Kidney epithelial cell (primary cell): ENCODE measurements at places on chromosomes 6 and 20. TPM values are rescaled to one million over a fixed set of nuclear protein-coding genes. Genes with fewer than 3 reads are reported as not detected.

DNA sequence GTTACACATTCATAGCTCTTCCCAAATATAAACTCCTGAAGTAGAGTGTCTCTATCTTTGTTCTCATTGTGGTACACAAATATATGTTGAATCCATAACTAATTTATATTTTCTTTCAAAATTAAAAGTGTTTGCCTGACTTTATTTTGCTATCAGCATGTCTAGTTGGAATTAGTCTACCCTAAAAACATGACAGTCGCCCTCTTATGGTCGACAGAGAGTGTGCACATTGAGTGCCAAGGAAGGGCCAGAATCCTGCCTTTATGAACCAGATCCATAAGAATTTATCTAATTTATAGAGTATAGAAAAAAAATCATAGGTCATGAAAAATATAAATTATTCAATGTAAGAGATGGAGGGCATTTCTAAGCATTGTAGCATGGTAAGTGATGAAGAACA lies 12.3 kb upstream of the DEFB112 start:
- DNase-seq = no peak

- DNase-seq = no peak
These were observed at the start of gene EBF4 for GRCh38 chr20:2692036-2692885. Gene EBF4, plus strand, starts transcription at chr20:2692780. Its CDS starts 866 bp downstream, at chr20:2693646.

DNA sequence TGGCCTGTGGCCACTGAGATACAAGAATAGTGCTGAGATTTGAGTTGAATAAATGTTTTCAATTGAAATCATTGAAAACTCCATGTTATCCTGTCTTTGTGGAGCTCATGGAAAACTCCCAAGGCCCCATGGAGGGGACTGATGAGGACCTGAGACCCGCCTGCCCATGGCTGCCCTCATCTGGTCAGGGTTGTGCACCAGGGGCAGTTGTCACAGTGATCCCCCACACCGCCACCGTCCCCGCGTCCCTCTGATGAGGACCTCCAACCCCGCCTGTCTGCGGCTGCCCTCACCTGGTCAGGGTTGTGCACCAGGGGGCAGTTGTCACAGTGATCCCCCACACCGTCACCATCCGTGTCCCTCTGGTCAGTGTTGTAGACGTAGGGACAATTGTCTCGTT lies 27.8 kb downstream of the THBS2 start:
- DNase-seq = no peak

GPR63 gene
- 1.5 and 1.8 TPM in 2 replicates for total RNA-seq

PROKR2 gene
- not detected in 2 replicates for total RNA-seq

GRCh38 chr20:38320221-38320620 lies 16.3 kb downstream of the BPI start:
- DNase-seq = no peak

GRCh38 chr20:47139934-47140535 lies 216.5 kb downstream of the ZMYND8 start:
- peak; percentile 52 for DNase-seq

GRCh38 chr20:33012327-33013189 lies 5.1 kb downstream of the BPIFB2 start:
- DNase-seq = no peak

- no peak for DNase-seq
These were observed 16.4 kb downstream of the BHLHE23 start for GRCh38 chr20:62990306-62990825.
